Neural crest cell (in vitro differentiated cells): ENCODE measurements at places on chromosomes 5 and 9.
A peak's percentile ranks its signal among the peaks of the same experiment; 100 is the strongest.

GRCh38 chr9:104798209-104798995, 34.5 kb downstream of the NIPSNAP3B start:
- DNase-seq, result no peak

DNA sequence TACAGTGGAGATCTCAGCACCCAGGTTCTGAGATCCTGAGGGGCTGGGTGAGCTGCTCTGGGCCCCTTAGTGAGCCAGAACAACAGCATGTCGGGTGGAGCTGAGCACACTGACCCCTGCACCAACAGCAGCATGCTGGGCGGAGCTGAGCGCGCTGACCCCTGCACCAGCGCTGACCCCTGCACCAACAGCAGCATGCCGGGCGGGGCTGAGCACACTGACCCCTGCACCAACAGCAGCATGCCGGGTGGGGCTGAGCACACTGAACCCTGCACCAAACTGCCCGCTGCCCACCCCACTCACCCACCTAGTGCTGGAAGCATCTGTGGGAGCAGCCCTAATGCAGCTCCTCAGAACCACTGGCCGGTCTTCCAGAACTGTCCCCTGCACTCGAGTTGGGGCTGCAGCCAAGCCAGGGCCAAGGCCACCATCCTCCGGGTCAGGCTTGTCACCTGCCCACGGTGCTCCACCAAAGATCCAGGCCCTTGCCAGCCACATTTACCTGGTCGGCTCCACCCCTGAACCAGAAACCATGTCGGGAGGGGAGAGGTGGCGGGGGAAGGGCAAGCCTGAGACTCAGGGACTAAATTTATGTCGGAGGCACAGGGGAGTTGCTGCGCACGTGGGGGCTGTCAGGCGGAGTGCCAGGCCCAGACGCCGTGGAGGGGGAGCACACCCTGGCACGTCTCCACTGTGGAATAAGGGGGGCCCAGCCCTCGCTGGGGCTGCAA, 80.3 kb downstream of the ADAMTS2 start:
- no peak for DNase-seq

- peak; percentile 42 for DNase-seq
Observed at GRCh38 chr5:148957591-148958202, 105.2 kb downstream of the SH3TC2 start.

GRCh38 chr5:109590799-109591198, 98.9 kb upstream of the MAN2A1 start:
- DNase-seq, result no peak

DNA sequence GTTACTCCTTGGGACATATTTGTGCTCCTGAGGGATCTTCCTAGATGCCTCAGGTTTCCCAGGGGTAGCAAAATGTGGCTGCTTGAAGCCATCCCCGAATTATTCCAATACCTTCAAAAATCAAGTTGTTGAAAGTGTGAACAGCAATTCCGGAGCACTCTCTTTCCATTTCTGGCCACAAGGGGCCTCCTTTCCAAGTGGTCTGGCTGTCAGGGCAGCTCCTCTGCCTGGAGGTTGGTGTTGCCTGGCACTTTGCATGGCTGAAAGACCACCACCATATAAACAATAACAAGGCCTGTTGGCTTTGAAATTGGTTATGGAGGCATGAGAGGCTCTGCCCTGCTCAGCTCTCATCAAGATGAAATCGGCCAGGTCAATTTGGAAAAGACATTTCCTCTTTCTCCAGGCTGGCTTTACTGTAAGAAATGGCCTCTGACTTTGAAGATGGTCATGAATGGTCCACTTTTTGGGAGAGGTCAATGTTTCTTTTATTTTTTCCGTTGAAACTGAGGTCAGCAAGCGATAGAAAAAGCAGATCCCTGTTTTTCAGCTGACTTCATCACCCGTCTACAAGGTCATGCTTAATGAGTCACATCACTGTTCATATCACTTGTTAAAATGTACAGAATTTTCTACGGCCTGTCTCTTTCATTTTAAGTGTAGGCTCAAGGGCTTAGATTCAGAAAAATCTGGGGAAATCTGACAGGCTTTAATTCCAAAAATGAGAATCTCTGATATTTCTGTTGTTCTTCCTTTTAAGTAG, 481.1 kb upstream of the ZNF608 start:
- peak; percentile 41 for DNase-seq

- peak; percentile 18 for DNase-seq
Observed at GRCh38 chr9:75200892-75201470, 112.7 kb downstream of the OSTF1 start.

- DNase-seq, result no peak
Observed at GRCh38 chr5:91123901-91124300, 259.2 kb downstream of the ARRDC3 start.

DNA sequence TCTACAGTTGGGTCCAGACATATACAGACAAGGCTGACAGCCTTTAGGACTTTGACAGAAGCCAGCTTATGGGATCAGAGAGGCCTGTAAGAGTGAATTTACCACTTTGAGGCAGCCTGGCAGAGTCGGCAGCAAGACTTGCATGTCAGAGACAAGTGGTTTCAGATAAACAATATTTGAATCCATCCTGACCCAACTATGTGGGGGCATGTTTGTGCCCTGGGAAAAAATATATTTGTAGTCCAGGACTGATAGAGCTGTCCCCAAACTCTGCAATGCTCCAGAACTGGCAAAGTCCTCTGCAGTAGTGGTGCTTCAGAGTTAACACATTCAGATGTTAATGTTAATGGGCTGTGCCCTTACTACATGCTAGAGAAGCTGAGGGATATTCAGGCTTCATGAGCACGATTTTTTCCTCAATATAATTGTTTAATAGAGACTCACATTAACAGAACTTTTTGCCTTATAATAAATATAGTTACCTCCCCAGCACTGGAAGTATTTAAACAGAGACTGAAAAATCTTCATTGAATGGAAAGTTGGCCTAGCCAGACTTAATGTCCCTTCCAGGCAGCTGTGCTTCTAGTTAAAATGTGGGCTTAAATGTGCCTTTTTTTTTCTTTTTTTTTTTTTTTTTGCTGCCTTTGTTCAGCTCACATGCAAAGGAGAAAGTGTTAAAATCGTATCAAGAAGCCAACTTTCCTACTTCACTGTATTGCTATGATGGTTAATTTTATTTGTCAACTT, 42.9 kb downstream of the FEM1C start:
- DNase-seq, result no peak

- no peak for DNase-seq
Observed at GRCh38 chr5:11302663-11303062, 541.6 kb upstream of the DAP start.

- DNase-seq, result no peak
Observed at GRCh38 chr5:11387382-11387781, 516.9 kb downstream of the CTNND2 start.

DNA sequence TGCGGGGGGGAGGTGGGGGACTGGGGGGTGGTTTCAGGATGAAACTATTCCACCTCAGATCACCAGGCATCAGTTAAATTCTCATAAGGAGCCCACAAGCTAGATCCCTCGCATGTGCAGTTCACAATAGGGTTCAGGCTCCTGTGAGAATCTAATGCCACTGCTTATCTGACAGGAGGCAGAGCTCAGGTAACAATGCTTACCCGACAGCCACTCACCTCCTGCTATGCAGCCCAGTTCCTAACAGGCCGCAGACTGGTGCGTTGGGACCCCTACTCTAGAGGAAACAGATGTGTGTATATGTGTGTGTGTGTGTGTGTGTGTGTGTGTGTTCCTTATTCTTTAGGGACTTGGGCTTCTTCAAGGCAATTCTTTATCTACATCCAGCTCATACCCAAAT, 352.3 kb upstream of the CCNH start:
- DNase-seq, result no peak

- no peak for DNase-seq
Observed at GRCh38 chr5:139481580-139482049, 943 bp downstream of the STING1 start.

GRCh38 chr5:112779531-112779930, 41.8 kb downstream of the APC start:
- DNase-seq, result no peak

GRCh38 chr9:5470122-5470521, 19.8 kb downstream of the CD274 start:
- DNase-seq, result no peak

DNA sequence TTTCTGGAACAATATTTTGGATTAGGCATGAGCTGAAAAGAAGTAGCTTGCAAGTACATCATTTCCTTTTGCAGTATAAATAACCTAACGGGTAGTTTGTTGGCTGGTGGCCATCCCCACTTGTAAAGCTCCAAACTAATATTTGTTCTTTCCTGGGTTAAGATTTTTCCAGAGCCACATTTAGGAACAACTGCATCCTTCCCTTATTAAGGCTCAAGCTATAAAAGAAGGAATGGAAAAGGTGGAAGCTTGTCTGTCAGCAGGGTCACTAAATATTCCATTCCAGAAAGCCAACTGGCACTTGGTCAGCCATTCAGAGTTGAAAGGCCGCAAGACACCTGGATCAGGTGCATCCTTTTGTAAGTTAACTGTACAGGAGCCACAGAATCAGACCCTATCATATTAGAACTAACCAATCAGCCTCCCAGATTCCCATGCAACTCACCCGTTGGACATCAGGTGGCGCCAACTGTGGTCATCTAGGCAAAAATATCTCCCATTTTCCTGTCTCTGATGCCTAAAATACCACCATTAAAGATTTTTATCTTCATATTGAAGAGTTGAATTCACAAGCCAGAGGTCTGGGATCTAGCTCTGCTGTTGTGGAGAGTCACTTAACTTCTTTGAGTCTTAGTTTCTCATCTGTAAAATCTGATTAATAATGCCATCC, 82.9 kb downstream of the PTCD2 start:
- no peak for DNase-seq

GRCh38 chr5:139140591-139141071, 57.5 kb downstream of the SIL1 start:
- no peak for DNase-seq

GRCh38 chr5:137619191-137619870, 116.6 kb downstream of the KLHL3 start:
- no peak for DNase-seq

DNA sequence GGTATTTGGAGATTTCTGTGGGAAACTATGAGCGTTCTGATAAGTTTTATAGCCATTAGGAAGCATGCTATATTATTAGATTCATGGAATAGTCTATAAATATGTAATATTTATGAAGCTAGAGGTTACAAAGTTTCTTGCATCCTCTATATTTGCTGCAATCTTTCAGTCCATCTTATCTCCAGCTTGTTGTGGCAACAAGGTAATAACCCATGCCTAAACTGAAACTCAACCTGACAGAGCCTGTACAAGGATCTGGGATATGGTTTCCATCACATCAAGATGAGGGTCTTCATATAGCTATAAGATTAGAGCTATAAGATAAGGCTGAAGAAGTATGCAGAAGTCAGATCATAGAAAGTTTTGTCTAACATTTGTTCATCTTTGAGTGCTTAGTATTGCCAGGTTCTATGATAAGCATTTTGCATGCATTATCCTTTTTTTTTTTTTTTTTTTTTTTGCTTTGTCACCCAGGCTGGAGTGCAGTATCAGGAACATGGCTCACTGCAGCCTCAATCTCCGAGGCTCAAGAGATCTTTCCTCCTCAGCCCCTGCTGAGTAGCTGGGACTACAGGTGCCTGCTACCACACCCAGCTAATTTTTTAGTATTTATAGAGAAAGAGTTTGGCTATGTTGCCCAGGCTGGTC, 14.8 kb downstream of the BAAT start:
- no peak for DNase-seq

GRCh38 chr5:18772475-18772874, 1138.2 kb downstream of the TAF11L14 start:
- no peak for DNase-seq

- no peak for DNase-seq
Observed at GRCh38 chr9:13715430-13715829, 435.9 kb upstream of the MPDZ start.

- no peak for DNase-seq
Observed at GRCh38 chr9:96158147-96158546, 143.8 kb downstream of the HSD17B3 start.

GRCh38 chr5:74916831-74917710, 50.9 kb upstream of the FAM169A start:
- DNase-seq, result no peak

DNA sequence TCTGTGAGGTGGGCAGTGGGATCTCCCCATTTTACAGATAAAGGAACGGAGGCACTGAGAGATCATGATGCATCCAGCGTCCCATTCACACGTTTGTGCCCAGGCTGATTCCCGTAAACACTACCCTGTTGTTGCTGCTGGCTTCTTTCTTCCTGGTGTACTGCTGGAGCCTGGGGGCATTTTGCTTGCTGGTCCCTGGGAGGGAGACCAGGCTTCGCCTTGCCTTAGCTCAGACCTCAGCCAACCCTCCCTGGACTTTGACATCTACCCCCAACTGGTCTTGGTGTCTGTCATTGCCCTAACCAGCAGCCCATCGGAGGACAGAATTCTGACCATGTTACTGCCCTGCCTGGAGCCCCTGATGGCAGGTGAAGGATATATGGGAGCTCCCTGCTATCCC, 82.4 kb downstream of the ZNF618 start:
- no peak for DNase-seq

GRCh38 chr9:32427111-32427873, 42.8 kb downstream of the ACO1 start:
- no peak for DNase-seq

- DNase-seq, result no peak
Observed at GRCh38 chr9:76926846-76927245, 20.9 kb upstream of the PRUNE2 start.

- no peak for DNase-seq
Observed at GRCh38 chr5:44935262-44935661, 126.5 kb downstream of the MRPS30 start.

- DNase-seq, result no peak
Observed at GRCh38 chr9:126454215-126454614, 127.6 kb downstream of the MVB12B start.

- DNase-seq, result no peak
Observed at GRCh38 chr9:2816476-2817141, 27.3 kb downstream of the PUM3 start.

- DNase-seq, result no peak
Observed at GRCh38 chr5:43268188-43268820, 44.9 kb downstream of the HMGCS1 start.

DNA sequence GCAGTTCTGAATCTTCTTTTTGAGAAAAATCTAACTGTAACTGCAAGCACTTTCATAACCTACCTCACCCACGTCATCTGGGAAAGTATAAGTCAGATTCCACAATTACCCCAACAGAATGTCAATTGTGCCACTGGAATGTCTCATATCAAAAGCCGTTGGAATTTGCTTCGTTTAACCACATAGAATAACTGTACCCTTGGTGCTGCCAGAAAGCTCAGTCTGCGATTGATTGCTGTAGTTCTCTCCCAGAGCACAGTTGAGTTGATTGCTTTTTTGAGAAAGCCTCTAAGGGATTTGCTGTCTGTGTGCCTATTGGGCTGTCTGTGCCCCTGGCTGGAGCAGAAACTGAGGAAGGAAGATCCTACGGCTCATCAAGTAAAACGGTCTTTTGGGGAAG, 583.6 kb downstream of the TMEM38B start:
- no peak for DNase-seq
